ENCODE measurements at places on chromosomes 12 and 14.
A peak's percentile ranks its signal among the peaks of the same experiment; 100 is the strongest.

- no peak for DNase-seq
Measured at GRCh38 chr12:3600951-3601350, 109.9 kb downstream of the PRMT8 start.

GRCh38 chr12:52502877-52503276 lies 9.8 kb upstream of the KRT6A start:
- no peak for DNase-seq

DNA sequence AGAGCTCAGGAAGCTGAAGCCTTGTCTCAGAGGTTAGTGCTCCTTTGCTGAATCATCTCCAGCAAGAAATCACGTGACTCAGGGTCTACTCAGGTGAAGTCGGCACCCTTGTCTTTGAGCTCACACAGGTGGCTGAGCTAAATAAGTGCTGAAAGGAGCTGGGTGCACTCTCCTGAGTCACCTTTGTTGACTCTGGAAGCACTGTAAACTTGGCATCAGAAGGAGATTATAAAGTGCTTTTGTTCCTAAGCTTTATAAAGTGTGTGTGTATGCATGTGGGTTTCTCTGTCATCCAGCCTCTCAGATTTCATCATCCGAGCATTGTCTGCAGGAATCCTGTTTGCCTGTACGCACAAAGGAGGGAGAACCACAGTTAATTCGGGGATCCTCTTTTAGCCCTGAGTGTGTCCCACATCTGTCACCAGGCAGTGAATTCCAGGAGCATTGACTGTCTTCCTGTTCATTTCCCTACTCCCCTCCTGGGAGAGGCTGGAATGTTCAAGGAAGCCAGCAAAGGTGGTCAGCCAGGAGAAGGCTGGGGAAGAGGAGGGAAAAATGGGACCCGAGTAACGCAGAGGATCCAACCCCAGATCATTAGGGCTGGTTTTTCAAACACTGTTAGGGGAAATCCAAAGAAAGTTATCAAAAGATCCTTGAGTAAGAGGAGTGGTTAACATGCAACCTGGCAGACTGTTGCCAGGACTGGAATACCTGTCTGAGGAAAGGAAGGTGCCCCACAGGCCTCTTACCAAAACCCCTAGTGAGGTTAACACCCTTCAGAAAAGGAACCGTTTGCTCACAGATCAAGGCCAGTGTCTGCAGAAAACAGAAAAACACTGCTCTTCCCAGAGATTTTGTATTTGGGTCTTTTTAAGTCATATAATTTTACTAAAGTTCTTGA lies 157.5 kb upstream of the HIF1A start:
- peak; percentile 80 for DNase-seq

DNA sequence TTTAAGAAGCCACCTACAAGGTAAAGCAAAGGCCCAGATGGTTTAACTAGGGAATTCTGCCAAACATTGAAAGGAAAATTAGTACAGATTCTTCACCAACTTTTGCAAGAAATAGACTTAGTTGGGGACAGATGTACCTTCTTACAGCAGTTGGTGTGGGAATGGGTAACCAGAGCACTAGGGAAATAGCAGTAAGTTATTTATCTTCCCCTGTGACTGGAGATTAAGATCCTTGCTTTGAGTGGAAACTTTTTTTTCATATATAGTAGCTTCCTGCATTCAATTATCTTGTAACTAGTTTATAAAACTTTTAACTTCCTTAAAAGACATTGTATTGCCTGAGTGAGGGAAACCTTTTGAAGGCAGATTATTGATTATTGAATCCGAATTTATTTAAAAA lies 44.2 kb downstream of the ARID2 start:
- DNase-seq: no peak

DNA sequence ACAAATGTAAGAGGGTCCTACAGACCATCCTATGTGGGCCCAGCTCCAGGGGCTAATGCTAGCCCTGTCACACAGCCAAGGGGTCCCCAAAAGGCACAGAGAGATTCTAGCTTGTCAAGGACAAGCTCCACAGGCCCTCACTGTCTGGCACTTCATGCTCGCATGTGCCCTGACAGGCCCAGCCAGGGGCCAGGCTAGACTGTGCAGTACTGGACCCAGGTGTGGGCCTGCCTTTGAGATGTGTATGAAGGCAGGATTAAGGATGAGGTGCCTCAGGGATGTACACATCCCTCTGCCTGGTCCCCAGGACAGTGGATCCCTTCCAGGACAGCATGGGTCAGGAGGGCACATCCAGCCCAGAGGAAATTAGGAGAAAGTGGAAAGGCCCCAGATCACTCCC lies 57.8 kb downstream of the VWF start:
- DNase-seq: no peak

DNA sequence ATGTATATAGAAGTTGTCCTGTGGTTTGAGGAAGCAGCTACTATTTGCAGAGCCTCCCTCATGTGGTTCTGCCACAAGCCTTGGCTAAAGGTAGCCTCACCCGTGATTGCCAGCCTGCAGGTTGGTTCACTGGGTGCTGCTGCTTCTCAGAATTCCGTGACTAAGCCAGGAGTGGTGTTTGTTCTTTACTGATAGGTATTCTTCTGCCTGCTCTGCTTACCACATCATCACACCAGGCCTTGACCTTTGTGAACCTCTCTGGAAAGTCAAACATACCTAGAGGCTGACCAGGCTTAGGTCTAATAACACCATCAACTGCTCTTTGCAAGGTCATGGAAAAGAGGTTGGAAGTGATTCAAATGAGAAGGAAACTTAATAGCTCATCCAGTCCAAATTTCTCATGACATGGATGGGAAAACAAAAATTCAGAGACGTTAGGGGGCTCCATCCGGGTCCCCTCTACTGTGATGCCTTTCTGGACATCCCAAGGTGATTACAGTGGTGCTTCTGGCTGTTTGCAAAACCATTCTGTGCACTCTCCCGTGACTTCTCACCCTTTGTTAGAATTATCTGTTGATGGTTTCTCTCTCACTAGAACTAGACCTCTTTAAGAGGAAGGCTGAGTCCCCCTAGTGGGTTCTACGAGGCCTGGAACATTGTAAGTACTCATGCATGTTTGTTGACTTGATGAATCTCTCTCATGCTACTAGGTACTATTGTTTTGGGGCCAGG lies 8.5 kb upstream of the SOCS2 start:
- no peak for DNase-seq

DNA sequence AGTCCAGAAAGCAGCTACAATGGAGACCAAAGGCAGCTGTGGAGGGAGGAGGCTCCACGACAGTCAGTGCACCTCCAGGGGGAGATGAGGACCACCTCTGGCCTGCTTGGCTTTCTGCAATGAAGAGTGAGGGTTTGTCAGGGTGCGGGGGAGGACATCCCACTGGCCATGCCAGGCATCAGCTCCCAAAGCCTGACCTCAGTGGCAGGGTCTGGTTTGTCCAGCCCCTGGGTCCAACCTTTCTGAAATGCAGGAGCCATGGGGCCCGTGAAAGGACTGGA lies 35.2 kb downstream of the SLC6A12 start:
- no peak for DNase-seq

DNA sequence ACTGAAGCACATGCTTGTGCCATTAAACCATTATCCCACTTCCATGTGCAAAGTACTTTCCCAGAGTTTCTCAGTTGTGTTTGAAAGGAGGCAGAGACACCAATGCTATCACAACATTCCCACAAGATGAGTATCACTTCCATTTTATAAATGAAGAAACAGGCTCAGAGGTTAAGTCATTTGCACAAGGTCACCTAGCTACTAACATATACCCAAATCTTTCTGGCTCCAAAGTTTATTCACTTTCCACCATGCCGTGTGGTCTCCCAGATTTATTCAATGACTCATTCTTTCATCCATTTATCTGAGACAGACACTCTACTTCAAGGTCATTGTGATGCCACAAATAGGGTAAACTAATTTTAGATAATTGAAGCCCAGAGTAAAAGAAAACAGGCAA lies 9.4 kb downstream of the ART4 start:
- no peak for DNase-seq

DNA sequence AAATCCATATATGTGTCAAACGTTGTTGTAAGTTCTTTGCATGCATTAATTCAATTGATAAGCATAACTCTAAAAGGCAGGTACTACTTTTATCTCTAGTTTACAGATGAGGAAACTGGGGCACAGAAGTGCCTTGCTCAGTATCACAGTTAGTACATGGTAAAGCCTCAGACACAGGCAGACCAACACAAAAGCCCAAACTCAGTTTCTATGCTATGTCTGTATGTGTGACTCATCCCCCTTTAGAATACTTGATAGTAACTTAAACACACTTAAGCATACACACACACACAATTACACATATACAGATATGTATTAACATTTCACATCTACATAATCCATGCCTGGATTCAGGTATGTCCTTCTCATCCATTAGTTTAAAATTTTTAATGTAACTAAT lies 88.0 kb downstream of the EPS8 start:
- DNase-seq: no peak

- DNase-seq: no peak
Measured at GRCh38 chr14:91125271-91125660, 11.4 kb downstream of the DGLUCY start.

Data from fibroblast of skin of left quadriceps (primary cell).